Femur (tissue), 1 donor: ENCODE measurements at places on chromosomes 2 and 18.

DNA sequence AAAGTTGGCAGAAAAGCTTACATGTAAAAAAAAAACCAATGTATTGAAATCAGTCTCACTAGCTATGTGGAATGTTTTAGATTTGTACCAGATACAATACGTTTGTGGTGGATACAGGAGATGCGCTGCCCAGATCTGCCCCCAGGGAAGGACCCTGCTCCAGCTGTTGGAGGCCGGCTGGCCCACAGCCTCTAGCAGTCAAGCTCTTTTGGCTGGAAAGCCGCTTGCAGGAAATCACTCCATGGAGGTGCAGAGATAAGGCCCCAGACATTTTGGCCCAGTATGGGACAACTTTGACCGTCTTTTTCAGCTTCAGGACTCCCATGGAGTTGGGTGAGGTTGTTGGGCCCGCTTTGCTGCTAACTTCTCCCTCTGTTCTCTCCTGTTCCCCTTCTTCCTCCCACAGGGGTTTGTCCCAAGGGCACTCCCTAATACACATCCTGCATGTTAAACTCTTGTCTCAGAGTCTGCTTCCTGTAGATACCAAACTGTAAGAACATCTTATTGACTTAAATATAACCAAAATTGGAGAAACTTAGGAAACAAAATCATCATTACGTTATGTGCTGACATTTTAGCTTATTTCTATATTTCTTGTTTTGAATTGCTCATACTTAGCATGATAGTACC lies 1.7 kb upstream of the QPCT start:
- DNase-seq: peak; percentile 74

DNA sequence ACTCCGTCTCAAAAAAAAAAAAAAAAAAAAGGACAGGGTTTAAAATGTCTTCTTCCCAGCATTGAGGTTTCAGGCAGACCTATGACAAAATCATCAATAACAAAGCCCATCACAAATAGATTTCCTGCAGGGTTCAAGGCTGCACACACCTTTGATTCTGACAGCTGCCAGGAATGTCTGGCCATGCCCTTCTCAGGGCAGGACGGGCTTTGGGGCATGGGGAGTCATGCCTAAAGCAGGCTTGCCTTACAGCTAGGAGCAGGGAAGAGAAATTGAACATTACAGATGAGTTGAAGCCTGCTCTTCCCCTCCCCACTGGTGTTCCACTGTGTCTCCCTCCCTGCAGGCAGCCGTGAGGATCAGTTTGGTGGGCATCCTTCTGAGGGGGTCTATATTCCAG lies 3.7 kb downstream of the PRELID3A start:
- no peak for DNase-seq

DNA sequence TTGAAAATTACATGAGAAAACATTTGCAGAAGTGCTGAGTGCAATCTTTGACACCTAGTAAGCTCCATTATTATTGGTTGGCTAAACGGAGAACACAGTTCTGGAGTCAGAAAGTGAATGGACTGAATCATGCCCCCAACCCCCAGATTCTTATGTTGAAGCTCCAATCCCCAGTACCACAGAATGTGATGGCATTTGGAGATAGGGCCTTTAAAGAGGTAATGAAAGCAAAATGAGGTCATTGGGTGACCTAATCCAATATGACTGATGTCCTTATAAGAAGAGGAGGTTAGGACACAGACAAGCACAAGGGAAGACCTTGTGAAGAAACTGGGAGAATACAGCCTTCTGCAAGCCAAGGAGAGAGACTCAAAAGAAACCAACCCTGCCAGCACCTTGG lies 200.9 kb upstream of the EPAS1 start:
- DNase-seq: no peak

- DNase-seq: no peak
These were observed 42.6 kb downstream of the GALNT1 start for GRCh38 chr18:35624146-35624545.

DNA sequence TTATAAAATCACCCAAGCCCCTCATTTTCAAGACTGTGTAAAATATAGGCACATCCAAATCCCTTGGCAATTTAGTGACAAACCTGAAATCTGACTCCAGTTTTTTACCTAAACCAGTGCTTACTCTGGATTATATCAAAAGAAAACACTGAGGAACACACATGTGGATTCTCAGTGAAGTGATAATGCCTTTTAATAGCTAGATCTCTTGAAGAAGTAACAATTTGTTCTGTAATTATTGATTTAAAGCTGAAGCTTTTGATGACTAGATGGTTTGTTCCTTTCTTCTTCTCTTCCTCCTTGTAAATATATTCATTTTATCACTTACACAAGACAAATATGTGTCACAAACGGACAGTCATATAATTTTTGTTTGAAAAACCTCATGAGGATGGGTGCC lies 894.6 kb downstream of the DCC start:
- DNase-seq: no peak

- no peak for DNase-seq
These were observed 84.3 kb downstream of the RAPGEF4 start for GRCh38 chr2:172819943-172820342.

DNA sequence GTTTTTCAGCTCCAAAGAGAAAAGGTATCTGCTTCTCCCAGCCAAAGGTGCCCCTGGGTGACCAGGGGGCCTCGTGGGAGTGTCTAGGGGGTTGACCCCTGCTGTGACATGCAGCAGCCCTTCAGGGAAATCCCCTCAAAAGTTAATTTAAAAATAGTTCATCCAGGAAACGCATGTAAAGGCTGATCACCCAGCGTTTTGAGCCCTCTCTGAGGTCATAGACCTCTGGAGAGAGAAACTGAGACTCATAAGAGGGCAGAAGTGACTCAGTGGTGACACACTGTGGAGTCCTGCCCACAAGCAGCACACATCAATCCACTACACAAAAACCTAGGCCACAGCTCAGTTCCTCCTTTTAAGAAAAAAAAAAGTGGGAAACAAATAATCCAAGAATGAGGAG lies 11.9 kb downstream of the GAL3ST2 start:
- no peak for DNase-seq

- DNase-seq: no peak
These were observed 250.3 kb upstream of the FOSL2 start for GRCh38 chr2:28142386-28142785.

GRCh38 chr2:30631051-30631671 lies 176.1 kb downstream of the CAPN13 start:
- DNase-seq: no peak

DNA sequence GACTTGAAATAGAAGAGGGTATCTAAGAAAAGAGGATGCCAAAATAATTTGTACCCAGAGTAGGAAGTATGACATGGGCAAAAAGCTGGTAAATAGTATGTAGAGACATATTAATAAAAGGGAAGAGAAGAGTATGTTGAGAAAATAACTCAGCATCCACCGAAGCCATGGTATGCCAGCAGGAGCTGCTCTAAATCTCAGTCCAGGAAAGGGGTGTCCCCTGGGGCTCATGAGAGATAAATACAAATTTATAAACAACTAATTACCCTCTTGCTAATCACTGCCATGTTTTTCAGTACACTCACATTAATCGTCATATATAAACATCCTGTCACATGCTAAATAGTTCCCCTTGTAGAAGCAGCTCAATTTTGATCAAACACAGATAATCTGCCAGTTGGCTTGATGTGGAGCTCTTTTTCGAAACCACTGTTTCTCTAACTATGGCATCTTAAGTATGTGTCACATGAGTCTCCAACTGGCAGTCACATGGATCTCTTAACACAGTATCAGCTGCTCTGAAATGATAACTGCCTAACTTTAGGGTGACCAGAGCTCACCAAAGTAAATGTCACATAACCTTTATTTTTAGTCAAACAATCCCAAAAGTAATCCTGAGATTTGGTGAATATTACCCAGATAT lies 31.9 kb downstream of the EXOC6B start:
- DNase-seq: no peak

DNA sequence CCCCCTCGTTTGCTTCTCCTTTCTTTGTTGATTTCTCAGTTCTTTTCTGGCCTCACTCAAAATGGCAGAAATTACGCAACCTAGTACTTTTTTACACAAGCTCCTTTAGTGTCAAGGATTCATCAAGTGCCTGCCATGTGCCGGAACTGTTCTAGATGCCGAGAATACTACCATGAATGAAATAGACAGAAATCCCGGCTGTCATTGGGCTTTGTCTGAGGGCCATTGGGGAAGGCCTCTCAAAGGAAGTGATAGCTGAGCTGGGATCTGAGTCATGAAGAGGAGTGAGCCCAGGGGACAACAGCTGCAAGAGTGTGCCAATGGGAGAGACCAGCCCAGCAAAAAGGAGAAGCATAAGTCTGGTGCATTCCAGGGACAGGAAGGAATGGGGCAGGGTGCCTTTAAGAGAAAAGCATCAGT lies 34.3 kb upstream of the PPP1CB start:
- DNase-seq: peak; percentile 81

- DNase-seq: no peak
These were observed 3.6 kb downstream of the COMMD1 start for GRCh38 chr2:61909116-61909515.

GRCh38 chr2:182207049-182207746 lies 219.6 kb downstream of the PDE1A start:
- no peak for DNase-seq

- no peak for DNase-seq
These were observed 129.1 kb downstream of the MYO3B start for GRCh38 chr2:170307052-170307451.

- DNase-seq: no peak
These were observed 119.5 kb downstream of the LIPG start for GRCh38 chr18:49681387-49681786.

- no peak for DNase-seq
These were observed 213.4 kb upstream of the CYP26B1 start for GRCh38 chr2:72361042-72361441.

DNA sequence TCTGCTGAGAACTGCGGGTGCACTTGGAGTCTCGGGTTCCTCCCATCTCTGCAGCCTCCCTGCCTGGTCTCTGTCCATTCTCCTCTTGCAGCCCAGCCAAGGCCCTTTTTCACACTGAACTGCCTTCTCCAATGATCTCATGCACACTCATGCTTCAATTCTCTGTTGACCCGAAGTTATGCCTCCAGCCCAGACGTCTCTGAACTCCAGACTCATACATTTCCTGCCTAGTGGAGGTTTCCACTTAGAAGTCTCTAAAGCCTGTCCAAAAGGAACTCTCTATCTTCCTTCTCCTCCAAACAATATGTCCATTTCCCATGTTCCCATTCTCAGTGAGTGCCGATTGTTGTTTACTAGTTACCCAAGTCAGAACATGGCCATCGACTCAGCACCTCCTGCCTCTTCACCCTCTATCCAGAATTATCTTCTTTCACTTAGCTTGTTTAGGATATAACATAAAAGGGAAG lies 155.2 kb downstream of the IRS1 start:
- peak; percentile 56 for DNase-seq

GRCh38 chr2:30801821-30802455 lies 5.3 kb downstream of the CAPN13 start:
- no peak for DNase-seq

DNA sequence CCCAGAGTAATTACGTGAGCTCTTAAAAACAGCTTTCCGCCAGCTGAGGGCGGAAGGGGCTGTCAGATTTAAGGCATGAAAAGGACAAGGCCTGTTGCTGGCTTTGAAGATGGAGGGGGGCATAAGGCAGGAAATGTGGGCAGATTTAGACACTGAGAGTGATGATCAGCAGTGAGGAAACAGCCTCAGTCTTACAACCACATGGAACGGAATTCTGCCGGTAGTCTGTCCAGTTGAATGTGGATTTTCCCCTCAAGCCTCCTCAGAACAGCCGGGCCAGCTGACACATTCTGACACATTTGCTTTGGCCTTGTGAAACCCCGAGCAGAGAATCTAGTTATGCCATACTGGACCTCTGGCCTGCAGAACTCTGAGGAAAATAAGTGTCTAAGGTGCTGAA lies 16.6 kb downstream of the POLE4 start:
- DNase-seq: no peak

DNA sequence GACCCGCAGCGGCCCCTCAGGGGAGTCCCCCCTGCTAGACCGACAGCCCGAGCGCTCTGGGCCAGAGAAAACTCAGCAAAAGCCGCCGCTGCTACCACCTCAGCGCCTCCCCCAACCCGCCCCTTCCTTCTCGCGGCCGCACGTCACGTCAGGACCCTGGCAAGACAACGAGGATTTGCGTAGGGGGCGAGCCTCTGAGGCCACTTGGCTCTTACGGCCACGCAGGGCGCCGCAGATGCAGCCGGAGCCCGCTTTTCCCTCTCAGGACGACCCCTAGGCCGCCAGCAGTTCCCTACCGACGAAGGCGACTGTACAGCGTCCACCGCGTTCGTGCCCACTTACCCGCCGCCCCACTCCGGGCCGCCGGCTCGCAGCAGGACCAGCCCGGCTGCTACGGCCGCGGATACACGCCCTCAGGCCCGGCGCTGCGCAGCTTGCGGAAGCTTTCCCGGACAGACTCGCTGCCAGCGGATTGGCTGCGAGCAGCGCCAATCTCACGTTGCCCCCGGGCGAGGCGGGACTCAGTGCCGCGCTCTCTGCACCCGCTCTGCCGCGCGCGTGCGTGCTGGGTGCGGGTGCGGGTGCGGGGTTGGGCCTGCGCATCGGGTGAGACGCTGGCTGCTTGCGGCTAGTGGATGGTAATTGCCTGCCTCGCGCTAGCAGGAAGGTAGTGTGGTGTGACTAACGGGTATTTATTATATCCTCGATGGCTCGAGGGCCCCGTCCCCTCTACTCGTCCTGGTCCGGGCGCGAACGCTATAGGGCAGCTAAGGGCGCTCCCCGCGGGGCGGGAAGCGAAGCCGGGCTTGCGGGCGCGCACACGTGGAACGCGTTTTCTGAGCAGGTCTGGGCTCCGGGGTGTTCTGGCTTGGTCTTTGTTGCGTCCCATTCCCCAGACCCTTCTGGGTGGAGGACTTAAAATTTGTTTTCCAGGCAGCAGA lies at the start of the genes ORMDL1 and PMS1:
Gene ORMDL1 (minus strand): TSS at position 413 of the 941 bp plus-strand sequence. CDS start 1,744 bp downstream, outside the sequence.
Gene PMS1 (plus strand): TSS at position 524 of the 941 bp plus-strand sequence. CDS start 7,360 bp downstream, outside the sequence.
- DNase-seq: peak; percentile 97

GRCh38 chr2:59604123-59604522 lies 949.3 kb downstream of the BCL11A start:
- no peak for DNase-seq

- DNase-seq: no peak
These were observed 11.9 kb upstream of the SLC40A1 start for GRCh38 chr2:189592353-189592984.

GRCh38 chr2:239878686-239879085 lies 146.5 kb downstream of the NDUFA10 start:
- DNase-seq: no peak

DNA sequence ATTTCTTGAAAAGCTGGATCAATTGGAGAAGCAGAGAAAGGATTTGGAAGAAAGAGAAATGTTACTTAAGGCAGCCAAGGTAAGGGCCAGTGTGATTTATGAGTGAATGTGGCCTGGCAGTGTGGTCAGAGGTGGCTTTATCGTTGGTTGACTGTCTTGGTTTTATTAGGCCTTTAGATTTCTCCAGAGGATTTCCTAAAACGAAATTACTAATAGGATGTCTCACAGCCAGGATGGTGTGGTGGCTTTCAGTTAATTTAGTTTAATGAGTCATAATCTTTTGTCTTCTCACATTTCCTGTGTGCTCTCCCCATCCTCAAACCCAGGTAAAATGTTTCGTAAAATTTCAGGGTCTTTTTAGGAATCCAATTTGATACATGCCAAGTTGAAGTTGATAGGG lies 100.8 kb downstream of the TAF4B start:
- no peak for DNase-seq

GRCh38 chr18:36467614-36468013 lies 170.1 kb downstream of the FHOD3 start:
- no peak for DNase-seq
